CD4-positive, alpha-beta T cell treated with Interleukin-12 subunit alpha and Interleukin-12 subunit beta, for 1 hour (primary cell): ENCODE measurements at places on chromosomes 3 and 15.

DNA sequence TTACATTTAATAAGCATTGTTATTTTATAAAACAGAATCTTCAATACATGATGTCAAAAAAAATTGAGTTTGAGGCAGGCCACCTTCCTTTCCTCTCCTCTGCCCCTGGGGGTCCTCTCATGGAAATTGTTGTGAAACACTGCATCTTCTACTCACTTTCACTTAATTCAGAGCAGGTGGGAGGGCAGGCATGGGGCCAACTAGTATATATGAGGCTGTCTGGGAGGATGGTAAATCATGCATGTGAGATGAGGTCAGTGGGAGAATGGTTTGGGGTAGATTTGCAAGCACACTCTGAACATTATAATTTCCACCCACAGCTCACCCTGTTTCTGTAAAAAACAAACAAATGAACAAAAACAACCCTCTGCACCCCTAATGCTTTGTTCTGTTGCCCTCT lies 10.4 kb upstream of the CCDC14 start:
- no peak for DNase-seq

GRCh38 chr3:114011059-114011797 lies 45.1 kb downstream of the CCDC191 start:
- DNase-seq = no peak

- no peak for DNase-seq
These were observed 38.6 kb downstream of the TMED3 start for GRCh38 chr15:79349525-79349924.

DNA sequence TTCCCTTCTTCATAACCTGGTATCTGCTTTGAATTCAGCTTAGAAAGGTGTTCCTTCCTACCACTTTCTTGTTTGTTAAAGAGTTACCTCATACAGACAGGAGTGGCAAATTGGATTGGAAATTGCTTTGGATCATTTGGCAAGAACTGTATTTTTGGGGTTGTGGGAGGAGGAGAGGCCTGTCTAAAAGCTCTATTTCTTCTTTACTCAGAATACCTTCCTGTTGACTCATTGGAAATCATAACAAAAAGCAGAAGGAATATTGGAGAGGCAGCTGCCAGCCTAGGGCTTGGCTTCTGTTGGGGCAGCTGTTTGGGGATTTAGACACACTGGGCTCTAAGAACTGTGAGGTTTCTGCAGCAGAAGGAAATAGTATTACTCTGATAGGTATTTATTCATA lies 14.2 kb downstream of the IQGAP1 start:
- no peak for DNase-seq

- no peak for DNase-seq
These were observed 223.2 kb upstream of the LMCD1 start for GRCh38 chr3:8278448-8278847.

DNA sequence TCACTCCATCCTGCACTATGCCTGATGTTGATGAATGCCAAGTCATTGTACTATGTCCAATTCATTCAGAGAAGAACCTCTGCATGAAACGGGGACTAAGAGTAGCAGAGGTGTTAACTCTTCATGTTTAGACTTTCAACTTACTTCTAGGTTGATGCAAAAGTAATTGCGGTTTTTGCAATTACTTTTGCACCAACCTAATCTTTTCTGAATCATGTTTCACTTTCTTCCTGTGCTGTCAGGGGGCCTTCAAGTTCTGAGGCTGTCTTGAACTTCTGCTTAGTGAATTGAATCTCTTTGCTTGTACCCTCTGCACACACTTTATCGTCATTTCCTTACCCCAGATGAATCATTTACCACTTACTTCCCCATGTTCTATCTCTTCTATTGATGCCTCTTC lies 636.2 kb downstream of the NAALADL2 start:
- no peak for DNase-seq

DNA sequence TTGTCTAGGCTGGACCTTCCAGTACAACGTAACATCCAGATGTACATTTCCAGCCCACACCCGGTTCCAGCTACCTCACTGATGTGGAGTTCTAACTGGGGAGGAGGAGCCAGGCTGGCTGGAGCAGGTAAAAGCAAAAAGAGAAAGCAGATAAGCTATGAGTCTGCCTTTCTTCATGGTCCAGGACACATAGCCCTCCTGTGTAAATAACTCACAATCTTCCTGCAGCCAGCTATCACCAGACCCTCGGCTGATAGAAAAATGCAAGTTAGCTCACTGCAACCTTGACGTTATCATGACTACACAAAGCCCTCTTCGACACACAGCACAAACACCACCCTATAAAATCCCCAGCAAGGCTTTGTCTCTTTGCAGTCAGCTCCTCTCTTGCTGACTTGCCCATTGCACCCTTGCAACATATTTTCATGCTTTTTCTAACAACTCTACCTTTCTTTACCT lies 20.5 kb upstream of the ELP6 start:
- no peak for DNase-seq

DNA sequence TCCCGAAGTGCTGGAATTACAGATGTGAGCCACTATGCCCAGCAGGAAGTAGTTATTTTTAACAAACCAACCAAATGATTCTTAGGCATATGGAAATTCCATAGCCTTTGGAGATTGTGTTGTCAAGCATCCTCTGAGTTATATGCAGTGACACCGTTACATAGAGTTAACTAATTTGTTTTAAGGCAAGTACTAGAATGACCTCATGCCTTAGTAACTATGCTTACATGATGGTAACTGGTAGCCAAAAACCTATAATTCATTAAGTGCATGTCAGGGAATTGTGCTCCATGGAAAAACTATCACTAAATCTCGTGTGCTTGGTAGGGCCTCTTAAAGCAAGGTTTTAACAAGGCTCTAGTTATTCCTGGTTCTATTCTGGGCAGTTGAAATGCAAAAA lies 392.8 kb downstream of the TUSC7 start:
- no peak for DNase-seq

- DNase-seq = peak; percentile 66
These were observed 792 bp downstream of the ATP13A3 start for GRCh38 chr3:194485881-194486539.

GRCh38 chr15:70382009-70382749 lies 284.5 kb upstream of the TLE3 start:
- DNase-seq = no peak

DNA sequence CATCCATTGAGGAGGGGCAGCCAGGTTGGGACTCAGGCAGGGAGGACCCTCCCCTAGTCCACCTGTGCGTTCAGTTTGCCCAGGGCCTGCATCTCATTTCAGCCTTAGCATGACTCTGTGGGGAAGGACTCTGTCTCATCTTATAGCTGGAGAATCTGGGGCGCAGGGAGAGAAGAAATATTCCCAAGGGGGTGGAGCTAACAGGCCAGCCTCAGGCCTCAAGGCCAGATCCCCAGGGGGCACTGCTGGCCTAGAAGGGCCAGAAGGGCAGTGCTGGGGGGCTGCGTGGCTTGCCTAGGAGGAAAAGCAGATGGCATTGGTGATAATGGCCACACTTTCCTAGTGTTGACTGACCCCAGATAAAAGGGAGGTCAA lies 10.9 kb downstream of the AMOTL2 start:
- no peak for DNase-seq

DNA sequence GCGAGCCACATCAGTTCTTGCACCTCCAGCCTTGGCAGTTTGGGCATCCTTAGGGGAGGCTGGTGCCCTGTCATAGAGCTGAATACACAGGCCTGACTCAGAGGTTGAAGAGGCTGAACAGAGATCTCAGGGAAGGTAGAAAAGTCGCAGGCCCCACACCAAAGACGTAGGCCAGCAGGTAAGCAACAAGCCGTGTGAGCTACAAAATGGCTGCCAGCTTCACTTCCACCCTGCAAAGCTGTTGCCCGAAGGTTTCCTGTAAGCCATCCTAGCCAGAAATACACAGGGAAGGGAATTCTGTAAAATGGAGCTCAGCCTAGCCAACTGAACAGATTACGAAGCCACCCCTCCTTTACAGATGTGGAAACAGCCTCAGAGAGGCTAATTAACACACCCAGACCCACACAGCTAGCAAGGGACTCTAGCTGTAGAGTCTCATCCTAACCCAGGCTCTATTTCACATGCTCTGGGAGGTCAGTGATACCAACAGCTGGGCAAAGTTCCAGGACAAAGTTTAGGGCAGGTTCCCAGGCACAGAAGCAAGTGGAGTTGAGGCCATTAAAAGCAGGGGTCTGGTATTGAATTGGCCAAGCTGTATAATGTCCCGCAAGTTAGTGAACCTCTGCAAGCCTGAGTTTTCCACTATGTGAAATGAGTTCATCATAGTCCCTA lies 66.3 kb upstream of the RASGRF1 start:
- no peak for DNase-seq

- DNase-seq = no peak
These were observed 25.4 kb downstream of the CFAP100 start for GRCh38 chr3:126419886-126420786.

DNA sequence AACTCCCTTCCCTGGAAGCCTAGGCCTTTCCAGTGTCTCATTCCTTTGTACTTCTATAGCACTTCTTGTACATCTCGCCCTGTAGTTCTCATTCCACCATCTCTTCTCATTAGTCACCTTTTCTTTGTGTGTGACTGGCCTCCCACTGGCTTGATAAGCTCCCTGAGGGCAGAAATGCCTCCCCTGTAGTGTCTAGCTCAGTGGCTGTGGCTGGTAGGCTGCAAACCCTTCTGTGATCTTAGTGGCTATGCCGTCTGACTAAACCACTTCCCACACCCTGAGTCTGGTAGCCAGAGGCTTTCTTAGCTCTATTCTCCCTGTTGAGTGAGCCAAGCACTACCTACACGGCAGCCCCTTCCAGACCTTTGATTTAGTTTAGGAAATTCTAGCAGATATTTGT lies 24.4 kb upstream of the TNFAIP8L3 start:
- no peak for DNase-seq

DNA sequence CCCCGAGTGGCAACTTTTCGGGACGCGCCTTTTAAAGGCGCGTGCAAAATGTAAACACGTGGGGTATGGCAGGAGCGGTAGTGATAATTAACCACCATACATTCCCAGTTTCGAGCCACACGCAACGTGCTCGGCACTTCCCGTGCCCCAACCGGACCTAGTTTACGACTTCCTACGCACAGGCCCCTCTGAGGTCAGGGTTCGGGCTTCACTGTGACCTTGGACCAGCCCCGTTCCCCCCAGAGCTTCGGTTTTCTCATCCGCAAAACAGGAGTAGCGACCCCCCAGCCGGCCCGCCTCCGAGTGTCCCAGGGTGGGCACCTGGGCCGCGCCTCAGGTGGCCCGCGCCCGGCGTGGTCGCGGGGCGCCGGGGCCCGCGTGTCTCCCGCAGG lies 451 bp downstream of the CHCHD4 start:
- peak; percentile 66 for DNase-seq

DNA sequence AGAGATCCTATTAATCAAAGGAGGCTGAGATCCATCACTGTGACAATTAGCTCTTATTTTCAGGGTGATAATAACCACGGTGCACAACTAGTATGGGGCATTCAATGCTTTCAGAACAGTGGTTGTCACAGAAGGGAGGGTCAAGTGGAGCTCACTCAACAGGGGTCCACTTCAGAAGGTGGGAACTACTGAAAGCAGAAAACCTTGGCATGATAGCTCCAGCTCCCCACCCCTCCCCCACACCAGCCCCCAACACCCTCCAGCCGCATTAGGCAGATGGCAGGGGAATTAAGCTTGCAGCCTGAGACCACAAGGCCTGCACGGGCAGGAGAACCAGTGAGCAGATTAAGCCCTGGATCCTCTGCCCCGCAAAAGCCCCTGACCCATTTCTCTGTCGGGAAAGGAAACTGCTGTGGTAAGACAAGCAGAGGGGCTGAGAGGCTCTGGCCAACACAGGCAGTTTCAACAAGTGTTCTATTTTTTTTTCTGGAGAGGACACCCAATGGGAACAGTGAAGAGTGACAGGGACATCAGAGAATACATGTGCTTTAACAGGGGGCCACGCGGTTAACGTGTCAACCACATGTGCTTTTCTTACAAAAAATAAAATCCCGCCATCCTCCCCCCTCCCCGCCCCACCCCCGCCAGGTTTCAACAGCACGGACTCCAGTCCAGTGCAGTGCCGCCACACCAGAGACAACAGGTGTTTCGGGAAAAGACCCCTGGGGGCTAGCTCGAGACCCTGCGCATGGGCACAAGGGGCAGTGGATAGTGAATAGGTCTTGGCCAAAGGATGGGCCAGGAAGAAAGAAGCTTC lies 997 bp downstream of the FYCO1 start:
- peak; percentile 70 for DNase-seq

DNA sequence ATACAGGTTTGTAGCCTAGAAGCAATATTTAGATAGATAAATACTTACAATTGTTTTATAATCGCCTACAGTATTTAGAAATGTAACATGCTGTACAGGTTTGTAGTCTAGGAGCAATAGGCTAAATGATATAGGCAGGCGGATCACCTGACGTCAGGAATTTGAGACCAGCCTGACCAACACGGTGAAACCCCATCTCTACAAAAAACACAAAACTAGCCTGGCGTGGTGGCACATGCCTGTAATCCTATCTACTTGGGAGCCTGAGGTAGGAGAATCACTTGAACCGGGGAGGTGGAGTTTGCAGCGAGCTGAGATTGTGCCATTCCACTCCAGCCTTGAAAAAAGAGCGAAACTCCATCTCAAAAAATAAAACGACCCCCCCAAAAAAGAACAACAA lies 375.2 kb upstream of the EPHA3 start:
- no peak for DNase-seq

GRCh38 chr3:46538803-46539442 lies 27.2 kb downstream of the LRRC2 start:
- DNase-seq = peak; percentile 88

DNA sequence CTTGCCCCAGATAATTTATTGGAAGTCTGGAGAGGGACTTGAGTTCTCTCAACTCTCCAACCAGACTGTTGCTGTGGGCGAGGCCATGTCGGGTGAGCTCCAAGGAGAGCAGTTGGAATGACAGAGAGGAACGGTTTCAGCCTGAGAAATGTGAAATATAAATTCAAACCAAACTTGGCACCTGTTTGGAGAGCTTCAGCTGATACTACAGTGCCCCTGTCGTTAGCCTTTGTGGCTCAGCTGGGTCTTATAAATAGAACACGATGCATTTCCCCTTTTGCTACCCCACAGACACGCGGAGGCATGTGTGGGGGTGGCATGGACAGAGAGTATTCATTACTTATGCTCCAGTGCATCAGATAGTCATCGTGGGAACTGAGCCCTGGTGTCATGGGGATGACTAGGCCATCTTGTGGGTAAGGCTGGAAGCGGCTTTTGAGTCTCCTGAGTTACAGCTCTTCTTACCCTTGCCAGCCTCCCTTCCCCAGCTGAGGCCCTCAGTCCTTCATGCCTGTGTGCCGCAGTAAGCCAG lies 15.6 kb downstream of the SMAD3 start:
- DNase-seq = peak; percentile 58

DNA sequence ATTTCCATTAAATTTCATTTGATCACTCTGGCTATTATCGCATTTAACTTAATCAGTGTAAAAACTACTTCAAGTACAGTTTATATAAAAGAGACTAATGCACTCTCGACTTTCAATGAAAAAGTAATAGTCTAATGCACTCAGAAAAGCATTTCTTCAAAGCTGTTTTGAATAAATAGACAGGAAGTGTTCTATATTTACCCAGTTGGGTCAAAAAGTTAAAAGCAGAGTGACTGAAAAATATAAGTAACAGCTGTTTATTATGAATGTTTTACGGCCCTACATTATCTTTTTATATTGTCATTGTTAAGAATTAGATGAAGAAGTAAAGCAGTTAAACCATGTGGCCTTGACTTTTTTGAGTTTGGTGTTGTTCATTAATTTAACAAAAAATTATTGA lies 391.8 kb downstream of the ZPLD1 start:
- no peak for DNase-seq

- no peak for DNase-seq
These were observed 66.9 kb downstream of the CCNL1 start for GRCh38 chr3:157093096-157093495.

- DNase-seq = no peak
These were observed 112.7 kb downstream of the IQSEC1 start for GRCh38 chr3:12960497-12960896.
